ENCODE measurements at places on chromosomes 13 and 19.

GRCh38 chr19:33473653-33474305, 47.8 kb downstream of the PEPD start:
- DNase-seq, result peak; percentile 41

GRCh38 chr19:289651-290371, 1.4 kb downstream of the PLPP2 start:
- no peak for DNase-seq

DNA sequence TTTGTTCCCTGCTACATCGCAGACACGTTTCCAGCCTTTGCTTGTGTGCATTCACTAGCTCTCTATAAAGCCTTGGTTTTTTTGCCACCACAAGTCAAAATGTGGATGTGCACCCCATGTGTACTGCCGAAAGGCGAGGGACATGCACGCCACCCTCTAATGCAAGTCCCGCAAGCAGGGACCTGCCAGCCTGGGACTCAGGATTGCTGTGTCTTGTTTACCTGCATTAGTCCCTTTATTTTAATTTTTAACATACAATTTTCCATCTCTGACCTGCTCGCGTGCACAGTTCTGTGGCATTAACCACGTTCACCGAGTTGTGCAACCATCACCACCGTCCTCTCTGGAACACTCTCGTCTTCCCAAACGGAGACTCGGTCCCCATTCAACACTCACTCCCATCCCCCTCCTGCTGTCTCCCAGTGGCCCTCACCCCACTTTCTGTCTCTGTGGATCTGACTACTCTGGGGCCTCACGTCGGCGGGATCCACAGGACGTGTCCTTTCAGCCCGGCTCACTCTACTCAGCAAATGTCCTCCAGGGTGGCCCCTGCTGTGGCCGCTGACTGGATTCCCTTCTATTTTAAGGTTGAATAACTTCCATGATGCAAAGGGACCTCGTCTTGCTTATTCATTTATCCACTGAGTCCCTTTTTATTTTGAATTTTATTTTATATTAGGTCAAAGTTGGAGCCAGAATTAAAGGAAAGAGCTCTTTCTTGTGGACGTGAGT, 58.4 kb downstream of the RASA3 start:
- DNase-seq, result peak; percentile 38

DNA sequence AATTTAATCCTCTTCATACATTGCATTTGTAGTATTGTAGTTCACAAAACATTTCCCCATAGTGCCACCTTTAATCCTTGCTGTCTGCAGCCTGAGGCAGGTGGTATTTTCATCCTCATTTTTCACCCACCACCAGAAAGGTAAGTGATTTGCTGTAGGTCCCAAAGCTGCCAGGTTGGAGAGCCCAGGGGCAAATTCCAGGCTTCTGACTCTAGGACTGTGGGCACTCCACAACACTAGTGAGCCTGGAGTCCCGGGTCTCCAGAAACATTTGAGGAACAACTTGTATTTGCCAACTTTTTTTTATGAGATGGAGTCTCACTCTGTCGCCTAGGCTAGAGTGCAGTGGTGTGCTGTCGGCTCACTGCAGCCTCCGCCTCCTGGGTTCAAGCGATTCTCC, 6.2 kb downstream of the ILF3 start:
- DNase-seq, result no peak

GRCh38 chr19:45418802-45419201, 4.9 kb downstream of the ERCC1 start:
- no peak for DNase-seq

DNA sequence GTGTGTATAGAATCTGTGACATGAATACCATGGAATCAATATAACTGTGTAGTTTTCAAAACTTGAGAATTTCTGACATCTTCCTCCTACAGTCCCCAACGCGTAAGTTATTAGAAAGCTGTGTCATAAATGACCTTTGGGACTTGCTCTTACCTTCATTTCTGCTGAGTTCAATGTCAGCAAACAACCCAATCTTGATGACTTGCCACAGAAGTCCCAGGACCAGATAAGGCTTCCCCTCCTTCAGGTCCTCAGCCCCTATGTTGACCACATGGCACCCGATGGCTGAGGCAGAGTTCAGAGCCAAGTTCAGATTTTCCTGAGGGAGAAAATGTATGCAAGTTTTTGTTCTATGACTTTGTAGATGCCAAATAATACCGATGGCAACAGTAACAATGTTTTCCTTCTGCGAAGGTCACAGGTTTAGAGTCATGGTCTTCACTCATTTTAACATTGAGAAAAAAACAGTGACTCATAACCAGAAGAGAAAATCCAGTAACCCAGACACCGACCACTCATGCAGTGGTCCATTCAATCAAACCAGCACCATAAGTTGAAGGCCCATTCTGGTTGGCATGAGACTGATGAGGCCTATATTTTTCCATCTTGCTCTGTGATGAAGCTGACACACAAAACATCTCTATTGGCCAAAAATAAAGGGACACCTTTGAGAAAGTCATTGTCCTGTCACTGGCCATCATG, 29.2 kb downstream of the LCP1 start:
- no peak for DNase-seq

DNA sequence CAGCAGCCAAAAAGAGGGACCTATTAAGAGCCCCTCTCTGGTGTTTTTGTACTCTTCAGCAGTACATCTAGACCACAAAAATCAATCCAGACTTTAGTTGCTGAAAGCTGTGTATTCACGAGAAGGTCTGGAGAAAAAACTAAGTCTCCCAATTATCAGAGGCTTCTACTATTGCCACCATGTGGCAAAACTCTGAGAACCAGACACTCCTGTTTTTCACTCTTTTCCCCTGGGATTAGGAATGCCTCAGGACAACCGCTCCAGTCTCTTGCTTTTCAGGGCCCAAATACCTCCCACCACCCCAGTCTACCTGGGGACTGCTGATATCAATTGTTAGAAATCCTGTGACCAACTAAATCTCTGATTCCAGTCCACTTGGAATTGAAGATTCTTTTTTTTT, 30.1 kb upstream of the OBI1 start:
- no peak for DNase-seq

- no peak for DNase-seq
Observed at GRCh38 chr13:36217456-36217855, 3.1 kb upstream of the SOHLH2 start.

DNA sequence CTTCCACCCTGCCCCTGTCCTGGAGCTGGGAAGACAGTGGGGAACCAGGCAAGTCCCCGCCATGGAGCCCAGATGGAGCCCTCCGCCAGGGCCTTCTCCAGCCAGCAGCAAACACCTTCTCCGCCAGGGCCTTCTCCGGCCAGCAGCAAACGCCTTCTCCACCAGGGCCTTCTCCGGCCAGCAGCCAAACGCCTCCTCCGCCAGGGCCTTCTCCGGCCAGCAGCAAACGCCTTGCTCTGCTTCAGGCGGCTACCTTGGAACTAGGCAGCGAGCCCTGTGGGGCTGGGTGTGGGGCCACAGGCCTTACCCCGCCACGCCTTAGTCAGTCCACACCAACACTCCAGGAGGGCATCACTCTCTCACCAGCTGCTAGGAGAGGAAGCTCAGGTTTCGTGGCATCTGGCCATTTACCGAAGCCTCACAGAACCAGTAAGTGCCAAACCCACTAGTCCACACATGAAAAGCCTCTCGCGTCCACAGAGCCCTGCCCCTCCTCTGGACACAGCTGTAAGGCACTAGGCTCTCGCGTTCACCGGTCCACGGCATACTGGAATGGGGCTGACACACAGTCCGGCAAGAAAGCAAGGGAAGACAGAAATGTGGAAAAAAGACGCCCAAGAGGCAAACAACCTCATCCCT, 41.0 kb downstream of the MLLT1 start:
- DNase-seq, result no peak

DNA sequence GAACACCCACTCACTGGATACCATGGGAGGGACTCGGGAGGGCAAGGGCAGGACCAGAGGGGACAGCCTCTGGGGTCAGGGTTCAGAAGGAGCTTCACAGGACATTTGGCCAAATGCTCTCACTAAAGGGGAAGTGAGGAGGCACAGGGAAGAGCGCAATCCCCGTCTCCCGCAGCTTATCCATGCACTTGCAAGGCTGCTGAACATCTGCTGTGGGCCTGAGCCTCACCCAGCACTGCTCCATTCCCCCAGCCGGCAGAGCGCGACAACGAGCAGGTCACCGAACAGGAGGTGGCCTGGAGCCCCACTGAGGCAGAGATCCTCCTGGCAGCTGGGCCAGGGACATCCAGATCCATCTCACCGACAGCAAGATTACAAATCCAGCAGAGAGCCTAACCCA, 23.3 kb downstream of the ELAVL1 start:
- no peak for DNase-seq

DNA sequence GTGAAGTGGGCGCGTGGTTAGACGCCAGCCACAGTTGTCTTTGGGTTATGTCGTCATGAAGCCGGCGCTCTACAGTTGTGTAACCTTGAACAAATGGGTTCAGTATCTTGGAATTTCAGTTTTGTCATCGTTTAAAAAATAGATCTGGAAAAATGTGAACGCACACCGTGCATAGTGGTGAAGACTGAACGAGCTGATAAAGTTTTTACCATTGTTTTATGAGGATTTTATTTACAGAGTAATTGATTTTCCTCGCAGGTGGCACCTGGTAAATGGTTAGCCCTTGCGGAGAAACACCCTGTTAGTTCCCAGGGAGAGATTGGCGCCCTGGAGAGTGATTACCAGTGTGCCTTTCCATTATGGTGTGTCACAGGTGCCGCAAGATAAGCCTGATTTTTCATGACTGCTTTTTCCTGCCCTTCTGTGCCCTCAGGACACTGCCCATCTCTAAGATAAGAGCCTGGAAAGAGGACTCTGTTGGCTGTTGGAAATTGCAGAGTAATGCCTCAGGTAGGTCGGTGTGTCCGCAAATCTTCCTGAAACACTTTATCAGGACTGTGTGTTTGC, 577 bp downstream of the ZNF181 start:
- no peak for DNase-seq

DNA sequence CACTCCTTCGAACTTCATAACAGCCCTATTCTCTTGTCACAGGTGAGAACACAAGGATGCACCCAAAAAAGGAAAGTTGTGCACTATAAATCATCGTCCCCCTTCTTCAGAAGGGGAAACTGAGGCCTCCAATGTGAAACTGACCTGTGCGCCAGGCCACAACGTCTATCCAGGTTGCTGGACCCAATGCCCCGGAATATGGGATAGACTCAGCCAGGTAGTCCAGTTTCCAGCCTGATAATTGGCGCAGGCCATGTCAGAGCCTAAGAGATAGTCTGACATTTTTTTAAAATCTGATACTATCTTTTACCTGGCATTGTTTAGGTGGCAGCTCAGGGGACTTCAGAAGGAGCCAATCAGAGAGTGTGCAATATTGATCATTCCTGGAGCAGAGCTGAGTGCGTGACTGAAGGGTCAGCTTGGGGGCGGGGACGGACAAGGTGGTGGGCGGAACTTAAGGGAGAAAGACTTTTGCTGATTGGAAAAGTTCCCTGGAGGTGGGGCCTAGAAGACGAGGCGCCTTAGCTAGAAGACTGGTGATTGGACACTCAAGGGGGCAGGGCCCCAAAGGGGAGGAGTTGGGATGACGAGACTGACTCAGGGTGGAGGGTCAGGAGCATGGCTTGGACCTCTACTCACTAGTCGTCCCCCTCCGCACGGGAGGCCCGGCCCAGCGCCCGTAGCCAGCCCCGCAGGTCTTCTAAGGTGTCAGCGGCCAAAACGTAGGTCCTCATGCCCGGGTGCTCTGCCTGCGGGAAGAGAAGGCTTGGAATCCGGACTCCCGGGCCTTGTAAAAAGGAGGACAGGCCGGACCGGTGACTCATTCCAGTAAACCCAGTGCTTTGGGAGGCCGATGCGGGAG, 8.5 kb downstream of the PLEKHA4 start:
- DNase-seq, result no peak

GRCh38 chr13:23202383-23202782, 21.6 kb downstream of the SGCG start:
- no peak for DNase-seq

- DNase-seq, result no peak
Observed at GRCh38 chr13:51501096-51501495, 48.3 kb upstream of the INTS6 start.

- no peak for DNase-seq
Observed at GRCh38 chr13:25171517-25172302, at the start of gene AMER2. Gene AMER2 (minus strand): TSS chr13:25172288. CDS start chr13:25171619, 669 bp downstream.

DNA sequence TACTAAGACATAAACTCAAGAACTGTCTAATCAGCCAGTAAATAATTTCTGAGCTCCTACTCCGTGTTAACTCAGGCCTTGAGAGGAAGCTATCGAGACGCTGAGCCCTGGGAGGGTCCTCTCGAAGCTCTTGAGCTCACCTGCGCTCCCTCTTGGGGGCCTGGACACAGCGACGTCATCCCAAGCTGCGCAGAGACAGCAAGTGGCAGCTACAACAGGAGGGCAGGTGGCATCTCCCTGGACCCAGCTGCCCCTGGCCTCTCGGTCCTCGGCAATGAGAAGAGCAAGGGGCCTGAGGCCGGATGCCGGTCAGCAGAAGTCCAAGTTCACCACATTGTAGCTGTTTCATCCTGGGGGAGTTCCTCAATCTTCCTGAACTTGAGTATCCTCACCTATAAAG, 30.5 kb upstream of the TUBGCP3 start:
- DNase-seq, result no peak

- DNase-seq, result no peak
Observed at GRCh38 chr19:42422901-42423461, 4.2 kb downstream of the LIPE start.

- DNase-seq, result no peak
Observed at GRCh38 chr19:55418185-55418584, 10.6 kb upstream of the UBE2S start.

- no peak for DNase-seq
Observed at GRCh38 chr13:79562557-79562956, 81.6 kb downstream of the NDFIP2 start.

DNA sequence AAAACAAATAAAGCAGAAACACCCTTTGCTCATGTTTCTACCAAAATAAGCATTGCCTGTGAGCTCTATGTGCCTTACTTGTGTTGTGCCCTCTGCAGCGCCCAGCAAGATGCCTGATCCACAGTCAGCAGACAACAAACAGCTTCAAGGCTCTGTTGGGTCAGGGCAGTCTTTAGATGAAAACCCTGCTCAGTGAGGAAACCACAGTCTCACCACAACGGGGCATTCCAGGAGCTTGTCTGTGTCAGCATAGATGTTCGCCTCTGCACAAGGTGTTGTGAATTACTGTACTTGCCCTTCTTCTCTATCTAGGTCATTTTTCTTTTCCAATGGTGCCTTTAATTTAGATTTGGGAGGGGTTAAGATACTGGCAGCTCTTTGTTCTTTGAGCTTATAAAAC, 251.9 kb downstream of the COL4A1 start:
- DNase-seq, result no peak

DNA sequence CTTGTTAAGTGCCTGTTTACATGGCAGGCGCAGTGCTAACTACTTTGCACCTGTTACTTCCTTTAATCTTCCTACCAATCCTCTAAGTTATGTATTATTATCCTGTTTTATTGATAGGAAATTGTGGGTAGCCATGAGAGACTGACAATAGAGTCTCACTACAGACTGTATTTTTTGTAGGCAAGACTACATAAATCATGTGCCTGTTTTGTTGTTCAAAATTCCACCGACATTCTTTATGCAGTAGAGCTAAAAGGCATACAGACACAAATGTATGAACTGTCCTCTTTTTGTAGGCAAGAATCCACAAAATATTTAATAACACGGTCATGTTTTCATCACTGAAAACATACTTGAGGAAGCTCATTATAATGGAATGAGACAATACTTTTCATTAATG, 205.5 kb downstream of the NALCN start:
- no peak for DNase-seq
